Activated naive CD4-positive, alpha-beta T cell treated with anti-CD3 and anti-CD28 coated beads, Interleukin-2, amount 50 U/mL, for 72 hours (primary cell): ENCODE measurements at places on chromosomes 11 and 22.

DNA sequence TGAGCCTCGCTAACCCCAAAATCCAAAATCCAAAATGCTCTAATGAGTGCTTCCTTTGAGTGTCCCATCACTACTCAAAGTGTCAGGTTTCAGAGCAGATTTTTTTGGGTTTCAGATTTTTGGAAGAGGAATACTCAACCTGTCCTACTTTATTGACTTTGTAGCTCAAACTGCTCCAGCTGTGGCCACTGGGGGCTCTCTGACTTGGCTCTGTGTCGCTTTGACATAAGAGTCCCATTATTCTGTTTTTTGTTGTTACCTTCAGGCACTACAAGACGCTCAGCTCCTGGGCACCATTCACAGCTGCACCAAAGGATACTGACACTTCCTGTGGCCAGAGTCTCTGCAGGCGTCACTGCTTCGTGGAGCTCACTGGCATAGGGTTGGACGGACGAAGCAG lies 41.1 kb downstream of the PHF21B start:
- no peak for DNase-seq

DNA sequence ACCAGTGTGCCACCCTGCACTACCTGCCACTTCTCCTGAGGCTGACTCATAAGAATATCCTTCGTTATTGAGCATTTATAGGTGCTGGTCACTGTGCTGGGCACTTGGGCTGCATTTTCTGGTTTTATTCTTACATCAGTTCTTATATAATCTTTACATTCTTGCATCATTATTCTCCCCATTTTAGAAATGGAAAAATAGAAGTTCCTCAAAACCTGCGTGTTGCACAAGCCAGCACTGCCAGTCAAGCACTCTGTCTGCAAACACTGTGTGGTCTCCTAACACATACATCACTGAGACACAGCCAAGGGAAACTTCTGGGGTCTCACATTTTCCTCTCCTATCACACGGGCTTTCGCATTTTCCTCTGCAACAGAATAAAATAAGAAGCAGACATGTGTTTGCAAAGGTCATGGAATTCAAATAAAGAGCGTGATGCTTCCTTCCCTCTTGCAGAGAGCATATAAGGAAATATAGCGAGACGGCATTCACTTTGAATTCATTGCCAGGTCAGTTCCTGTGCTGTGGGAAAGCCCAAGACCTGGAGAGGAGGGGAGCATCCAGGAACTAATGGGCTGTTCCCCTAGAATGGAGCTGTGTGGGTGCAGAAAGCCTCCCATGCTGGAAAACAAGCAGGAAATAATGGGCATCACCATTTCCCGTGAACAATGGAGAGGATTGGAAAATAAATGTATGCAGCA lies 73.9 kb upstream of the SEZ6L start:
- no peak for DNase-seq

- no peak for DNase-seq
Observed at GRCh38 chr11:26618441-26618840, 46.4 kb upstream of the MUC15 start.

GRCh38 chr11:117075186-117075585 lies 23.0 kb downstream of the SIK3 start:
- no peak for DNase-seq

DNA sequence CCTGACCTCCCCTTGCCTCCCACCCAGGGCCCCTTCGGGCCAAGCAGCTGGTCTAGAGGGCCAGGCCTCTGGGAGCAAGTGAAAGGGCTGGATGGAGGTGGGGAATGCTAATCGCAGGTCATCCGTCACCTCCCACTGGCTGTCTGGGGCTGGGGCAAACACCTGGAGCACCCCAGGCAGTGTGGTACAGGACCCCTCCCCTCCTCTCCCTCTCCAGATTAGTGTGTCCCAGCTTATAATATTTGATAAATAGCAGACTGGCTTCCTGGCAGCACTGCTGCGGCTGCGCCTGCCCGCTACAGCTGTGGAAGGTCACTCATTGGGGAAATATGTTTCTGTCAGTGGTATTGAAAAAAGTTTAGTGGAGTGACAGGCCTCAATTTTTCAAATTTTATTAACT lies 90.7 kb upstream of the PHOX2A start:
- no peak for DNase-seq

DNA sequence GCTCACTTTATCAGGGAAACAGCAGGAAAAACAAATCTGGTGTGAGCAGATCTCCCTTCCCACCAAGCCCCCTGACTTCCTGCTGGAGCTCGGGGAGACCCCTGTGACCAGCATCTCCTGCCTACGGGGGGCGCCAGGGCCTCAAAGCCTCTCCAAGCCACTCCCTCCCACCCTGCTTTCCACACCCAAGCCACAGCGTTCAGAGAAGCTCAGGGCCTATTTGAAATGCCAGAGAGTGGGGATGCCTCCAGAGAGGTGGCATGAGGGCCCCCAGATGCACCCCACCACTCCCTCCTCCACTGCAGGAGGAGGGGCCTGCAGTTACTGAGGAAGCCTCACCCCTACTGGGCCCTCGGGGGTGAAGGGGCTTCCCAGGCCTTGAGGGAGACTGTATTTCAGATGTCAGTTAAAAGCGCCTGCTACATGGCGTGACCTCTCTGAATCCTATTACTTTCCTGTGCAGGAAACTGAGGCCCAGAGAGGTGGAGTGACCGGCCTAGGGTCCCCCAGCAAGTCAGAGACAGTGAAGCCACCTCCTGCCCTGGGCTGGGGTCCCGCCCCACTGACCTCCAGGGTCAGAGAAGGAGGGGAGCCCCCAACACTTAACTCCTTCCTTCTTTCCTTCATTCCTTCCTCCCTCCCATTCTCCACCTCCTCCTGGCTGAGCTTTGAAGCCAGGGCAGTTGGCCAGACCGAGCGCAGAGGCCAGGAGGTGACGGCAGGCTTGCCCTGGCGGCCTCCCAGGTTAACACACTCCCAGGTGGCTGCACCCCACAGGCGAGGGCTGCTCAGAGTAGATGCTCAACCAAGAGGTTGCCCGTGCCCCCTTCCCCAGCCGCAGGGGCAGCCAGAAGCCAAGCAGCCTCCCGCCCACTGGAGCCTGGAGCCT lies 6.0 kb upstream of the CDKN1C start:
- DNase-seq, result no peak

GRCh38 chr22:26923531-26923930 lies 266.1 kb downstream of the MIAT start:
- DNase-seq, result no peak

- no peak for DNase-seq
Observed at GRCh38 chr11:93718057-93718563, 23.2 kb downstream of the TAF1D start.

GRCh38 chr11:44203270-44204043 lies 106.5 kb downstream of the ALX4 start:
- DNase-seq, result no peak

- no peak for DNase-seq
Observed at GRCh38 chr11:80948781-80949180, 1508.0 kb upstream of the TENM4 start.

DNA sequence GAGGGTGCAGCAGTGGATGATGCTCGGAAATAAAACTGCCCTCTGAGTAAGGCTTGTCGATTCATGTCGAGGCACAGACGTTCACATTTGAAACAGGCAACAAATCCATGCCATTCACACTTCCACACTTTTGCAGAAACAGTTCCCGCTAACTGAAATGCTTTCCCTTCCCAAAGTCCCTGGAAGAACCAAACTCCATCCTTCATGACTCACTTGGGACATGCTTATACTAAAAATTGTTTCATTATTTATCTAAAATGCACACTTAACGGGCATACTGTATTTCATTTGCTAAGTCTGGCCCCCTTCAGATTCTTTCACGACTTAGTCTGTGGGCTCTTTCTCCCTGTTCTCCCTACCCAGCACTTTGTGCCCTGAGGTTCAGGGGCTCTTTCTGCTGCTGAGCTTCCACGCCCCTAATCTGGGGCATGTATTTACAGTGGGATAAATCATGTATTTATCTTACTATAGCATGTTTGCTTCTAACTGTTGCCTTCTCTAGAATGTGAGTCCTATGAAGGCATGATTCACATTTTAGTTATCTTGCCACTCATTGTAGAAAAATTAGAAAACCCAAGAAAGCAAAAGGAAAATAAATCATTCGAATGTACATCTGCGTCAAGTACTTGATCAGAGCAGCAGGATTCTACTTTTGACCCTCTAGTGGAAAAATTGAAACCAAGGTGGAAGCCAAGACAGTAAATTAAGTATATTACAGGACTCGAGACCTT lies 12.5 kb downstream of the SCGB1A1 start:
- no peak for DNase-seq

DNA sequence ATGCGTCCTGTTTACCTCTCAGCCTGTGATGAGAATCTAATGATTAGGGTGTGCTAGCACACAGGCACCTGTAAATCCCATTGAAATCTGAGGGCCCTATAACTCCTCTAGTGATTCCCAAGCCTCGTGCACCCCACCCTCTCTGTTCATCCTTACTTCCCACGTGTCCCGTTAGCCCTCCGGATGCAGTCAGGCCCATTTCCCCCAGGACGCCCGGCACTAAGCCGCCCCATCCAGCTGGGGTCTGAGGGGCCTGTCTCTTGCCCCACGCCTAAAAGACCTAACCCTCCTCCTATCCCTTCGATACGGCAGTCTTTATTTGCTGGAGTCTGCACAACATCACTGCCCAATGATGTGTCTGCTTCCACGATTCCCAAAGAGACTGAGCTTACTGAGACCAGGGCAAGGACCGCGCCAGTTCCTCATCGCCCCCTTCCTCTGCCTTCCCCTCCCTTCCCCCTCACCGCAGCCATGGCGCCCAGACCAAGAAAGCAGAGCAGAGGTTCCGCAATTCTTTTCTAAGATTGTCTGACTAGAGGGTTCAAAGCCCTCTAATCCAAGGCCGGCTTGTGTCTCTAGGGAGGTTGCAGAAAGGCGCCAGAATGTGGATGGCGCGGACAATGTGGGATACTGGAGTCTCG lies 1.1 kb upstream of the FADS2 start:
- no peak for DNase-seq

DNA sequence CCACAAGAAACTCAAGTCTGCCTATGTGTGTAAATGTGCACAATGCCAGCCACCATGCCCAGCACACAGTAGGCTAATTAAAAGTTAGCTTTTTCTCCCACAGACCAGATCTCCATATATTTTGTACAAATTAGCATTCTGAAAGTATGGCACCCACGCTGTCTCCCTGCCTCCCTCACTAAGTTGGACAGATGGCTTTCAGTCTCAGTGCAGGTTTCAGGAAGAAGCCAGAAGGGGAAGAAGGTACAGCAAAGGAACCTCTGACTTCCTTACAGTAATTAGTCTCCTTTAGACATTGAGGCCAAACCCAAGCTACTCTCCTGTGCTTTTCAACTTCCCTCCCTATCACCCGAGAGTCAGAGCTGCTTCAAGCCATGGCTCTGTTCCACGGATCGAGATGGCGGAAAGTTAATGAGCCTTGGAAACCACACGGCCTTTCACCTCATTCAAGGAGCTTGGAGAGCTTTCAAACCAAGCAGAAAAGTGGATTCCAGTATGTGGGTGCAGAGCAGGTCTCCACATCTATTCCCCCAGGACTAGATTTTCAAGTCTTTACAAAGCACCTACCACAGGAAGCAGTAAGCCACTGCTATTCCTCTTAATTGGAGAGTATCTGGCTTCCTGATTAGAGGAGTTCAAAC lies 221.1 kb upstream of the NARS2 start:
- no peak for DNase-seq

- DNase-seq, result no peak
Observed at GRCh38 chr11:117834838-117835443, 10.4 kb upstream of the FXYD2 start.

DNA sequence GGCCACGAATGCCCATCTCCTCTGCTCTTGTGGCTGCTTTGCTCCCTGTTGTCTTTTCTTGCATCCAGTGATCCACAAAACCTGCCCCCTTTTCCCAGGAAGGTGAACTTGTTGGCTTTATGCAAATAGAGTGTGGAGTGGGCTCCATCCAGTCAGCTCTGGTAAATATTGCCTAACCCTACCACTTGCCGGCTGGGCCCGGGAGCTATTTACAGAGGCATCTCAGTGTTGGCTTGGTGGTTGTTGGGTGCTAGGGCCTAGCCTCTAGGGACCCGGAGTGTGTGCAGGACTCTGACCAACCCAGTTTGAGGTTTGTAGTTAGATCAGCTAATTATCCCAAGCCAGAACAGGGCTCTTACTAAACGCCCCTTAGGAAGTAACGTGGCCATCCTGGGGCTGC lies 40.8 kb upstream of the TLCD5 start:
- no peak for DNase-seq

DNA sequence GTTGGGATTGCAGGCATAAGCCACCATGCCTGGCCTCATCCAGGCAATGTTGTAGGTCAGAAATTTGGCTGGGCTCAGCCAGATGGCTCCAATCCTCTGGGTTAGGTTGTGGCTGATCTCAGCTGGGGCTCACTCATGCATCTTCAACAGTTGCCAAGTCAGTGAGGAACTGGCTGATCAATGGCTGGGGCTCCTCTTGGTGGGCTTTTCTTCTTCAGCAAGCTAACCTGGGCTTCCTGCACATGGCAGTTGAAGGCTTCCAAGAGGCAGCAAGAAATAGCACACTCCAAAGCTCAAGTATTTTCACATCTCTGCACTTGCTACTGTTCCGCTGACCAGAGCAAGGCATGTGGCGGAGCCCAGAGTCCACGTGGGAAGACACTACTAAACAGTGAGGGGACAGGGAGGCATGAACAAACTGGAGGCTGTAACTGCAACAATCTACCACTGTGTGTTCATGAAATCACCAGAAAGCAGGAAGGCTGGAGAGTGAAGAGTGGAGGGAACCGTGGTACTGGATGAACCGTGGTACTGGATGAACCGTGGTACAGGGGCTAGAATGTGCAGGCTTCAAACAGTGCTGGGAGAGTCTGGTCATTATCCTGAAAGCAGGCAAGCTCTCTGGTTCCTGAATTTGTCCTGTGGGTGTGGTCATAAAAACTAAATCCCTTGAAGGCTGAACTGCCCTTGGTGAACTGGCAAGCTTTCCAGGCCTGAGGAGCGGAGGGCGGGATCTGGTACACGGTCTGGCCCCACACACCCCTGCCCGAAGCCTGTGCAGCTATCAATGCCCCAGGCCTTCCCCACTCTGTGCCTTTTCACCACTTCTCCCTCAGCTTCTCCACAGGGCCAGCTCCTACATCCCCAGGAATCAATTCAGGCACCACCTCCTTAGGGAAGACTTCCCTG lies 20.2 kb downstream of the CHST1 start:
- DNase-seq, result no peak

DNA sequence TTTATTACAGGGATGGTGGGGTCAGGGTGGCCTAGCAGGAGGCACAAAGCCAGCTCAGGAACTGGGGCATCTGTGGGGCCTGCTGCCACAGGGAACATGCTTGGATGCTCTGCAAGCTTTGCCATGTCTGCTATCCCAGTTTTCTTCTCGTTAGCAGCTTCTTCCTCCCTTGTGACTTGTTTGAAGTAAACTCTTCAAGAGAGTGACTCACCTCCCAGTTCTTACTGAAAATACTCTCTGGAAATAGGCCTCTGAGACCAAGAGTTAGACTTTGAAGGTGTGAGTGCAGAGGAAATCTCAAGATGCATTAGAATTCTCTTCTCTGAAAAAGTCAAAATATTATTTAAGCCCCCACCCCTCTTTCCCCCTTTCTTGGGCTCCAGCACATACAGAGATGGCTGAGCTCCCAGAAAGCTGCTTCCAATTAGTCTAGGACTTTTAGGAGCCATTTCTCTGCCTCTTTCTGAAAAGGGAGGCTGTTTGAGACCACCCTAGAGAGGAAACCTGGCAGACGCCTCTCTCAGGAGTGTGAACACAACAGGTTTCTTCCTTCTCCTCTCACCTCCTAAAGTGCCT lies 15.1 kb downstream of the CWC15 start:
- DNase-seq, result no peak

GRCh38 chr22:32721328-32722180 lies 80.0 kb upstream of the TIMP3 start:
- DNase-seq, result no peak
